ENCODE measurements at places on chromosomes 5 and 9. TPM values are rescaled to one million over a fixed set of nuclear protein-coding genes. Genes with fewer than 3 reads are reported as not detected.

Gene RPP25L
- total RNA-seq = 26.2 TPM

Gene SPINK13
- not detected for total RNA-seq

Gene PHF24
- 0.05 TPM for total RNA-seq

Gene ST8SIA4
- 0.07 TPM for total RNA-seq

Gene AMBP
- 0.79 TPM for total RNA-seq

Gene PCDHB4
- 1.7 TPM for total RNA-seq

Gene TMEM215
- not detected for total RNA-seq

Gene RNF145
- total RNA-seq = 122 TPM

Gene URM1
- 125 TPM for total RNA-seq

Gene SLC4A9
- not detected for total RNA-seq

Gene AGGF1
- 33.9 TPM for total RNA-seq

Gene GAPT
- total RNA-seq = not detected

Gene NMUR2
- total RNA-seq = not detected

Gene IL13
- not detected for total RNA-seq

- peak; percentile 71 for DNase-seq
Observed at GRCh38 chr5:83721953-83722901, 1.6 kb upstream of the HAPLN1 start.

- no peak for DNase-seq
Observed at GRCh38 chr9:33837138-33837537, 20.2 kb downstream of the UBE2R2 start.

DNA sequence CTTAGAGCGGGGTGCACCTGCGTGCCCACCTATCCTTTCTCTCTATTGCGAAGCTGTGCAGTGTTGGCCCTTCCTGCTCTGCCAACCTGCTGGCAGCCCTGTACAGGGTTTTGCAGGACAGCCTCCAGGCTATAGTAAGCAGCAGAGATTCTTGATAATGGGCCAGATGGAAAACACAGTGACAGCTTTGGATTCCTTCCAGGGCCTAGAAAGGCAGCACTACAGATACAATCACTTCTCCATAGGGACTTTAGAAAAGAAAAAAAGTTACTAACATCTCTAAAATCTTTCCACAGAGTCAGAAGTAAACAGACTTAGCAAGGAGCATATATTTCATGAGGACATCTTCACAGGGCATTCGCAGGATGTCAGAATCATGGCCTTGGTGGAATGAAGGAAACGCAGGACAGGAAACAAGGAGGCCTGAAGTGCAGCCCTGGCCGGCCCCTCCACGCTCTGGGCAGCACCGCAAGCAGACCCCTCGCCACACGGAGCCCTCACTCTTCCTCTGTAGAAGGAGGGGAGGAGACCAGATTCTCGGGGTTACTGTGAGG lies 172.1 kb upstream of the GAS1 start:
- DNase-seq = peak; percentile 76

GRCh38 chr9:132673355-132673754 lies 3.1 kb downstream of the GTF3C4 start:
- DNase-seq = peak; percentile 35

- DNase-seq = peak; percentile 68
Observed at GRCh38 chr9:125815568-125815967, 68.4 kb downstream of the PBX3 start.

DNA sequence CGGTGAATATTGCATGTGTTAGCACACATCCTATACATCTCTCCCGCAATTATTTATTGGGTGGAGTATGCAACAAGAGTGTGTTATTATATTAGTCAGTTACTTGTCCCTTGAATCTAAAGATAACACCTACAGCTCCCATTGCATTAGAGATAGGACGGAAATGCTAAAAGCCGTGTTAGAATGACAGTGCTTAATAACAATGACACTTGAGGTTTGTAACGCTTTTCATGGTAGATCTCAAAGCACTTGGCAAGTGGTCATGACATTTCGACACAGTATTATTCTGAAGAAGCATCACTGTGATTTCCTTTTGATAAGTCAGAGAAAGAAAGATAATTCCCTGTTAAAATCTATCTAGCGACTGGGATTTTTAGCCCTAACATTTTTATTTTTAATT lies 33.4 kb upstream of the TRIO start:
- no peak for DNase-seq

- peak; percentile 91 for DNase-seq
Observed at GRCh38 chr5:175347027-175347426, 97.0 kb downstream of the DRD1 start.

DNA sequence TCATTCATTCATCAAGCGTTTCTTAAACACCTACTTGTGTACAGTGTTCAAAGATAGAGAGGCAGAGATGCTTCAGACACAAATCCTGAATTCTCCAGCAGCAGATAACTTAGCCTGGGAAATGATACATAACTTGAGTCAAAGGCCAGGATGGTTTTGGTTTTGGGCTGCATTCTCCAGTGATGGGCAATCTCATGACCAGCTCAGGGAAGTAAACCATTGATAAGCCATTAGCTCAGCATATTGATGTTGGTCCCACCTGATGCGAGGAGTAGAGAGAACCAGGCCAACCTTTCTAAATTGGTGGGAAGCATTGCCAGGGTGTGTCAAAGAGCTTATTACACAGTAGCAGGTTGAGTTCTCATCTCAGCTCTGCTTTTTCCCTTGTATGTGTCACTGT lies 53.0 kb downstream of the SH3RF2 start:
- no peak for DNase-seq

GRCh38 chr5:111236995-111237394 lies 12.8 kb downstream of the CAMK4 start:
- DNase-seq = no peak

DNA sequence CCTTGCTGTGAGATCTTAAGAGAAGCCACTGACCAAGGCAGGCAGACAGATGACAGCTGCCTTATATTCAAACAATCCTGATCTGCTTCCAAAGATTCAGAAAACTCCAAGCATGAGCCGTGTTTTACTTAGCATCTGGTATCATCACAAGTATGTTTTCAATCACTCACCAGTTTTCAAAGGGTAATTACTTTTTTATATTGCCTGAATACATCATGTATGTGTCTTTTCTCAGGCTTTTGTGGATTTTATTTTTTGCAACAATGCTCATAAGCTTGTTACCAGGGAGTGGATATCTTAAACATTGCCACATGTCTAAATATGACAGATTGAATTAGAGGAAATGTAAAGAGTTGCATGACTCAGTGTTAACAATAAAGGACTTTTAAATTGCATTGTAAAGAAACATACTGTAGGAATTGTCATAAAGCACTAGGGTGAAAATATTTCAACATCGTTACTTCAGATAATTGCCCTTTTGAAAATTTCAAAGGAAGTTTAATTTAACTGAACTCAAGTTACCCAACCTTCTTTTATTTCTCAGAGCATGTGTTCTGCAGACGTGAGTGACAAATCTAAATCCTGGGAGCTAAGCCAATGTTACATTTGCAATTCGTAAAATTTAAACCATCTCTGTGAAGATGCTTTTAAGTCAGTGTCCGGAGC lies 326.1 kb downstream of the PLK2 start:
- peak; percentile 11 for DNase-seq

DNA sequence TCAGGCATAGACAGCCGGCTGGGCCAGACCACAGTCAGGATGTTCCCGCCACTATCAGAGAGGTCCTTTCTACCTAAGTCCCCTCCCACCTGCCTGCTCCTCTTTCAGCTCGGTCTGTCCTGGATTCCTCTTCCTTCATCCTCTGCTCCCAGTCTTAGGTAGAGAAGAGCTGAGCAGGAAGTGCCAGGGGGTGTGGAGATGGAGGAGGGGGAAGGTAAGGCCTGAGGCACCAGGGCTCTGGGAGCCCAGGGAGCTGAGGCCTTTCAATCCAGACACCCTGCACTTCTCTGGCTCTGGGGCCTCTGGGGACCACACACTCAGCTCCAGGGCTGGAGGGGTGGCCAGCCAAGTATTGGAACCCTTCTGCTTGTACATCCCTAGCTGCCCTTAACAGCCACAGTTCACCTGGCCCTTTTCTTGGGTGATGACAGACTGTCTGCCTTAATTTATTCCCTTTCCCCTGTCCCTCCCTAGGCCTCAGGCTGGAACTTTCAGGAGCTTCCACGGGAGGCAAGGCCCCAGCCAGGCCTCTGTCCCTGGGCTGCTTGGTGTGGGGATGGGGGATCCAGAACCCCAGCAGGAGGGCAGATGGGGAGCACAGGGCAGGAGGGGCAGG lies 15.6 kb downstream of the IRF1 start:
- no peak for DNase-seq

GRCh38 chr5:124353016-124353415 lies 393.4 kb downstream of the ZNF608 start:
- DNase-seq = no peak

DNA sequence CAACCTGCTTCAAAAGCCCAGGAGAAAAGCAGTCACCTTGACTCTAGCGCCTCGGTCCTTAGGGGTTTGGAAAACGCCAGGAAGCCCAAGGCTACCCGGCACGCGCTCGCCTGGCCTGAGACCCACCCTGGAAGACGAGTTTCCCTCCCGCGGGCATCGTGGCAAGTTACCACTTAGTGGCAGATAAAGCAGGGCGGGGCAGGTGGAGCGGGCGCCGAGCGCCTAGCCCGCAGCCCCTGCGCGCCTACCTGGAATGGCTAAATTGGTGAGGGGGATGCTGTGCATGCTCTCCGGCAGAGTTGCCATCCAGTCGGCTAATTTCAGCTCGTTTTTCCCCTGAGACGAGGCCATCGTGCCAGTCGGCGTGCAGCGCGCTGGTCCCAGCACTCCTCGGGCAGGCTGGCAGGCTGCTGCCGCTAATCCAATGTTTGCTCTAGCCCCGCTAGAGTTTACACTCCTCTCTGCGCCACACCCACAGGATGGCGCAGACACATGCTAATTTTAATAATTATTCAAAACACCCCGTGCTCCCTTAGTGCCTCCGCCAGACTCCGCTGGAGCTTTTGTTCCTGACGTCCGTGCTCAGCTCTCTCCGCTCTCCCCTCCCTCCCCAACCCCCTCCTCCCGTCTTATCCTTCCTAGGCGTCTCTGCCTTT lies at the start of gene PLCXD3:
Gene PLCXD3, minus strand, starts transcription at position 426 of the 656 bp plus-strand sequence. Its CDS starts 75 bp downstream, at position 351.
- DNase-seq = peak; percentile 18

DNA sequence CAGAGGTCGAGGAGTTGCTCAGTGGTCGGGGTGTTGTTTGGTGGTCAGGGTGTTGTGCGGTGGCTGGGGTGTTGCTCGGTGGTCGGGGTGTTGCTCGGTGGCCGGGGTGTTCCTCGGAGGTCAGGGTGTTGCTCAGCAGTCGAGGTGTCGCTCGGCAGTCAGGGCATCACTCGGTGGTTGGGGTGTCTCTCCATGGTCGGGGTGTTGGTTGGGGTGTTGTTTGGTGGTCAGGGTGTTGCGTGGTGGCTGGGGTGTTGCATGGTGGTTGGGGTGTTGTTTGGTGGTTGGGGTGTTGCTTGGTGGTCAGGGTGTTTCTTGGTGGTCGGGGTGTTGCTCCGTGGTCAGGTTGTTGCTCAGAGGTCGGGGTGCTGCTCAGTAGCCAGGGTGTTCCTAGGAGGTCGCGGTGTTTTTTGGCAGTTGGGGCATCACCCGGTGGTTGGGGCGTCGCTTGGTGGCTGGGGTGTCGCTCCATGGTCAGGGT lies 11.0 kb upstream of the GPSM1 start:
- no peak for DNase-seq

DNA sequence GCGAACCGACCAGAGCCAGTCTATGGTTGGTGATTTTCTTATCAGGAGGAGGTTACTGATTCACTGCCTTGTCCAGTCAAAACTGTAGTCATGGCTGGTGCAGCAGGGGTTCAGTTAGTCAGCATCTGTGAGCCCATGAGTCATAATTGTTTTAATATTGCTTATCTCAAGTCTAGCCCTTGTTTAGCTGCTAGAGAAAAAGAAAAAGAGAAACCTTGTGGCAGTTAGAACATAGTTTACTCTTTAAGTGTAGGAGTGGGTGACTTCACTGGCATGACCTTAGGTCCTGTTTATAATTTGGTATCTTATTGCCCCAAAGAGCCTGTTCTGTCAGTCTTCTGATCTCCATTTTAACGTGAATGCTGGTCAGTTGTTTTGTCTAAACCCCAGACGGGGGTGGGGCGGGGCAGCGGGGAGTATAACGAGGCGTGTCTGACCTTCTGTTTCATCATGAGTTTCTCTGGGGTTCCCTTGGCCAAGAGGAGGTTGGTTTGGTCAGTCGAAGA lies 76.9 kb upstream of the NFIL3 start:
- peak; percentile 96 for DNase-seq

GRCh38 chr5:10703676-10704075 lies 57.4 kb downstream of the DAP start:
- DNase-seq = no peak

GRCh38 chr5:170769246-170769645 lies 14.3 kb upstream of the GABRP start:
- no peak for DNase-seq

- no peak for DNase-seq
Observed at GRCh38 chr5:19986031-19986619, 1.9 kb downstream of the CDH18 start.

GRCh38 chr5:111742177-111742994 lies 14.6 kb downstream of the NREP start:
- peak; percentile 67 for DNase-seq

DNA sequence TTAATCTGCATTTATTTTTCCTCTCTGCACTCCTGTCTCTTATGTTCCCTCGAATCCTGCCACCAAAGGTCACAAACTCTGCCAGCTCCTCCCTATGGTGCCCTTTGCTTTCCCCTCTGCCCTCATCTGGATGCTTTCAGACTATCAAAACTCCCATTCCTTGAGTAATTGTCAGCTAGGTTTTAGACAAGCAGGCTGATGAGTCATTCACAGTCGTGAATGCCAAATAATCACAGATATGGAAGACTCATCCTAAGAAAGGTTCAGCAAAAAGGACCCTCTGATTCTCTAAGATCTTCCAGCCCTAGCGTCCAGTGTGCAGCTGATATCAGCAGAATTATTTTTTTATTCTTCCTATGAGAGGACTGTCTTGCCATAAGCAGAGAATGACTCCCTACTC lies 104.5 kb upstream of the NUDT12 start:
- DNase-seq = peak; percentile 58

- no peak for DNase-seq
Observed at GRCh38 chr5:151065609-151066008, 15.2 kb downstream of the TNIP1 start.

- DNase-seq = peak; percentile 96
Observed at GRCh38 chr5:132260714-132261551, 3.4 kb downstream of the PDLIM4 start.

- DNase-seq = no peak
Observed at GRCh38 chr9:82991671-82992070, 71.3 kb downstream of the RASEF start.

GRCh38 chr9:126698251-126698650 lies 84.5 kb downstream of the LMX1B start:
- no peak for DNase-seq

- DNase-seq = no peak
Observed at GRCh38 chr5:157469073-157469472, 9.1 kb downstream of the NIPAL4 start.

DNA sequence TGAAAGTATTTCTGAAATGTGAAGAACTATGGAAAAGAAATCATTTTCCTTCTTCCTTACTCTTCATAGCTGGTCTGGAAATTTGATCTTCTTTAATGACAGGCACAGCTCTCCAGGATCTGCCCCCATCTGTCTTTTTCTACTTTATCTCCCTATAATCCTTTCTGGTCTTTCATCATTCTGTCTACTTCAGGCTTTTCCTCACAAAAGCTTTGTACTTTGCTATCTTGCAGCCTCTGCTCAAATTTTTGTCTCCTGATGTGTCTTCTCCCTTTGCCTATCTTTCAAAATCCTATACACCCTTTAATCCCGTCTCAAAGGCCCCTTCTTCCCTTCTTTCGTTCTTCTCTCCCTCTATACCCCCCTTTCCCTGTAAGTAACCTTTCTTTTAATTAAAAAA lies 114.9 kb upstream of the ATP10B start:
- DNase-seq = no peak

GRCh38 chr9:83062651-83063527 lies at the start of gene RASEF:
Gene RASEF (minus strand): TSS chr9:83063142. CDS start chr9:83062867, 275 bp downstream.
- DNase-seq = no peak

All from A172 (cell line).